ENCODE measurements at places on chromosomes 5 and 9. TPM values are rescaled to one million over a fixed set of nuclear protein-coding genes. Genes with fewer than 3 reads are reported as not detected.

- DNase-seq = no peak
These were observed 307.4 kb downstream of the CSNK1G3 start for GRCh38 chr5:123819386-123819785.

DNA sequence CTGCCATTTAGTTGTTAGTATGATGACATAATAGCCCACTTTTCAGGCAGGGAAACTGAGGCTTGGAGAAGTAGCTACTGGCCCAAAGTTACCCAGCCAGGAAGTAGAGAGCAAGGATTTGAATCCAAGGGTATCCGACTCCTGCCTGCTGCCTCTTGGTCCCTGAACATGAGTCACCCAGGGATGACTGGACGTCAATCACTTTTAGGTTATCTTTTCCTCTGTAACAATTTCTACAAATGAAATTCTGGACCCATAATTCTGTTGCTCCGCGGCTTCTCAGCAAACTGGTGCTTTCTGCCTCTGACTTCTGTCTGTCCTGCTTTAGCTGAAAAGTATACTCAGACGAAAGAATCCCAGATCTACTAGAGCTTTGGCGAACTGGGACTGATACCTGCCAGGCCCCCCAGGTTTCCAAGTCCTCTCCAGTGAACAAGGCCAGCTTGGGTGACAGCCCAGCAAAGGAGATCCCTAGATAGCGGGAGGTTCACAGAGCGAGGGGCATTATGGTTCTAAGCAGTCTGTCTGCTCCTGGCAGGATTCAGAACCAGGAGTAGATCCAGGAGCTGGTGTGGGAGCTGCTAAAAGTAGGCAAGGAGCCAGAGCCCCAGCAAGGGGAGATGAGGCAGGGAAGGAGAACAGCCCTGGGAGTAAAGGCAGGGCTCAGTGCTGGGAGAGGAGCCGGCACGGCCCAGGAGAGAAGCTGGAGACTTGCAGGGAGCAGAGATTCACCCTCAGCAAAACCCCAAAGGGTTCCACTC, 20.6 kb downstream of the OLFML2A start:
- no peak for DNase-seq

GRCh38 chr9:133347985-133348717, at the start of the genes MED22 and RPL7A:
Gene MED22 (minus strand): TSS chr9:133348131. CDS start chr9:133346662, 1,469 bp downstream.
Gene RPL7A (plus strand): TSS chr9:133348218. CDS start chr9:133348244, 26 bp downstream.
- DNase-seq = peak; percentile 93

DNA sequence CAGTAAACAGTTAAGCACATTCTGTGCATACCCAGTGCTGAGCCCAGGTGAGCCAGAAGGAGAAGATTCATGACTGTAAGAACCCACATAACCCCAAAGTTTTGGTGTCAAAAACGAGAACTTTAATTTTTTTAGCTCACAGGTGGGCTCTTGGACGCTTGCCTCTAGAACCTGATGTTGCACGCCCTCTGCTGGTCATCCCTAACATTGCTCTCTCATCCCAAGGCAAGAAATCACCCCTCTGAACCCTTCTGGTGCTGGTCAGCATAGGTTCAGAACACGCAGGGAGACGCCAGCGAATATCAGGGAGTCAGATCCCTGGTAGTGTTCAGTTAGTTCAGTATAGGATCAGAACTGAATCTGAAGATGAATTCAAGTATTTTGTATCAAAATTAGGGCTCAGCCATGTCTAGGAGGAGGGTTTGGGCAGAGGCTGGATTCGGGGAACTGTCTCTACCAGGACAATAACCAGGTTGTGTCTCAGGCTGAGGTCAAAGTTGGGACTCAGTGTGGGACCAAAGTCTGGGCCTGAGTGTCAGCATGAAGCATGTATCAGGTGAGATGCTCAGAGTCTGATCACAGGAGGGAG, 4.1 kb upstream of the DNAJB5 start:
- DNase-seq = peak; percentile 56

DNA sequence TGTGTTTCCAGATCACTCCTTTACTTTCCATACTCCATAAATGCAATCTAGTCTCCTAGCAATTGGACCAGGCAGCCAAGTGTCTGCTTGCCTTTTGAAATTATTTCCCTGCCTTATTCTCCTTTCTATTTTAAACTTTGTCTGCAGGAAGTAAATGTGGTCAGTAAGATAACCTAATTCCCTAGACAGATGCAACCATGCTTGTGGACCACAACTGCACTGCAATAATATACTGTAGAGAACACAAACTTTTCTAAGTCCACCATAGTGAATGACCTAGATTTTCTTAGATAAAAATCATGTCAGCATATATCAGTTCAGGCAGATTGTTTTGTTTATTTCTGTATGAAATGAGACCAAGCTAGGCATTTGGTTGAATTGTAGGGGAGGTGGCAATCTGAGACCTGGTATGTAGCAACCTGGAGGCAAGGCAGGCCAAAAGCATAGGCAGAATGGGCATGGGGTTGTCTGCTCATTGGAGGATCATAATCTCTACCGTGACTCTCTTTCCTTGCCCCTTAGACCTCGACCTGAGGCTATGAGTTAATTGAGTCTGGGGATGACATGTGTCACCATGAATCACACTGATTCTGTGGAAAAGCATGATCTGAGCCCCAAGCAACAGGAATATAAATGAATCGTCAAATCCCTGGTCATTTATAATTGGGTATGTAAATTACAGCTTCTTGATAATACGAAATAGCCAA, 20.7 kb downstream of the ACTL7B start:
- peak; percentile 73 for DNase-seq

NR6A1 gene
- total RNA-seq = 1.4 TPM

ORM1 gene
- total RNA-seq = not detected

All from RPMI7951 (cell line).